HCT116 (cell line): ENCODE measurements at places on chromosomes 13 and 19. TPM values are rescaled to one million over a fixed set of nuclear protein-coding genes. Genes with fewer than 3 reads are reported as not detected.

Gene KCTD4
- not detected for total RNA-seq

Gene NANOS2
- total RNA-seq = not detected

Gene RFPL4A
- total RNA-seq = not detected

Gene KLF1
- not detected for total RNA-seq

Gene ZNF285
- not detected for total RNA-seq

Gene ZNF792
- total RNA-seq = 3.6 TPM

Gene XRCC1
- total RNA-seq = 37.4 TPM

Gene TMC4
- total RNA-seq = 60.3 TPM

Gene ZFP14
- total RNA-seq = 2.8 TPM

Gene IGFL2
- not detected for total RNA-seq

Gene HCN2
- total RNA-seq = 2.4 TPM

- no peak for DNase-seq
These were observed 29.4 kb upstream of the PTPRS start for GRCh38 chr19:5369962-5370367.

- no peak for DNase-seq
These were observed 40.5 kb downstream of the DZIP1 start for GRCh38 chr13:95603887-95604555.

GRCh38 chr19:54938906-54939305 lies 8.4 kb downstream of the NLRP7 start:
- DNase-seq = no peak

DNA sequence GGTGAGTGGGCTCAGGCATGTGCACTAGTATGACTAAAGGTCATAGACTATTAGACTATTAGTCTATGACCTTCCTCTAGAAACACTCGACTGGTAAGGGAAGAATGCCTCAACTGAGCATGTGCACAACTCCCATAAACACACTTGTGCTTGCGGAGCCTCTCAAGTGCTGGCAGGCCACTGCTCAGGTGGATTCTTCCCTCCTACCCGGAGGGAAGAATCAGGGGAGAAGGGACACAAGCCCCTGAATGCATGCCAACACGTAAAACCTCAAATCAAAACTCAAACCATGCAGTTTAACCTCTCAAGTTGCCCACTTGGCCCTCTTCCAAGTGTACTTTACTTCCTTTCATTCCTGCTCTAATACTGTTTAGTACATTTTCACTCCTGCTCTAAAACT lies 287.6 kb upstream of the SGCG start:
- DNase-seq = no peak

GRCh38 chr19:29323021-29323430 lies 110.1 kb upstream of the UQCRFS1 start:
- no peak for DNase-seq

DNA sequence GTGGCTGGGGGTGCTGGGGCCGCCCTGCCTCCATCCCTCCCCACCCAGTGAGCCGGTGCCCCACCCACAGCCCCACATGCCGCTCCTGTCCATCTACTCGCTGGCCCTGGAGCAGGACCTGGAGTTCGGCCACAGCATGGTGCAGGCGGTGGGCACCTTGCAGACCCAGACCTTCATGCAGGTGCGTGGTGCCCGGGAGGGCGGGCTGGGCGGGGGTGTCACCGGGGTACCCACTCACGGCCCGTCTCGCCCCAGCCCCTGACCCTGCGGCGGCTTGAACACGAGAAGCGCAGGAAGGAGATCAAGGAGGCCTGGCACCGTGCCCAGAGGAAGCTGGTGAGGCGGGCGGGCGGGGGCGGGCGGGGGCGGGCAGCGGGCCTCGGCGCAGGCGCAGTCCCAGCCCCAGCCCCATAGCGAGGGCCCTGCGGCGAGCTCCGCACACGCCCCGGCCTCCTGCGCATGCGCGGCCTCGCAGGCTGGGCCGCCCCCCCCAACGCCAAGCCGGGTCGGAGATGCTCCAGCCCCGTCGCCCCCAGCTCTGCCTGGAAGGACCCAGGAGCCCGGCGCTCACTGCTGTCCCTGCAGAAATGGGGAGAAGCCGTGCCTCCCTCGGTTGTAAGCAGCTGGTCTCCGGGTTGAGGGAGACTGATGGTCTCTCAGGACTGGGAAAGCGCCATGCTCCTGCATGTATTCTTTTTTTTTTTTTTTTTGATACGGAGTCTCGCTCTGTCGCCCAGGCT lies 7.7 kb downstream of the ARHGAP45 start:
- DNase-seq = no peak

DNA sequence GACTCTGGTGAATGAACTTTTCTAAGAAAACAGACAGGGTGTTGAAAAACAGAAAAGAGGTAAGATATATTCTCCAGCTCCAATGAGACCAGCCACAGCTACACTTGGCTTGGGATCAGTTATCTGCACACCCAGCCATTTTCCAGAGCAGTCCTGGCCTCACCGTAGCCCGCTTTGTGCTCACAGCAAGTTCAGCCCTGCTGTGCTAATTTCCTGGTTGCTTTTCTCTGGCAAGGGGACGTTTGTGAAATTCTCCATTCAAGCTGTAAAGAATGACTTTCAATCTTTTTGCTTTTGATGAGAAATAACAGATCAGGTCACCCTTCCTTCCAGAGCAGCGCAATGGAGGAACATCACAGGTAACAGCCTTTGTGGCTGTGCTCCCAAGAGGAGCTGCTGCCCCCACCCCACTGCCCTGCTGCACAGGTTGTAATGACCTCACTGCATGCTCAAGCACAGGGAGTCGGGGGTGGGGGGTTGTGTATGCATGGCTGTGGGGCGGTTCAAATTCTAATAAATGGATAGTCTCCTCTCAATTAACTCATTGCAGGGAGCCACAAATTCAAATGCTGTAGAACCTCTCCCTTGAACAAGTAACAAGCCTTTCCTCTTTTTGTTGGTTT lies 516.6 kb upstream of the NBEA start:
- DNase-seq = no peak

GRCh38 chr13:94175076-94175475 lies 304.4 kb downstream of the DCT start:
- DNase-seq = no peak

DNA sequence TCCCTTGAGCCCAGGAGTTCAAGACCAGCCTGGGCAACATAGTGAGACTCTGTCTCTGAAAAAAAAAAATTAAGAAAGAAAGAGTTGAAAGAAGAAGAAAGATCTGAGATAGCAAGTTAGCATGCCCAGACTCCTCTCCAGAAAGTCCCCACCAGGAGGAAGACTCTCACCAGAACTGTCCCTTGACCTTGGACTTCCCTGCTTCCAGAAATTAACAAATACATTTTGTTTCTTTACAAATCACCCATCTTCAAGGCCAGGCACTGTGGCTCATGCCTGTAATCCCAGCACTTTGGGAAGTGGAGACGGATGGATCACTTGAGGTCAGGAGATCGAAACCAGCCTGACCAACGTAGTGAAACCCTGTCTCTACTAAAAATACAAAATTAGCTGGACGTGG lies 44.3 kb upstream of the KLF2 start:
- DNase-seq = no peak

DNA sequence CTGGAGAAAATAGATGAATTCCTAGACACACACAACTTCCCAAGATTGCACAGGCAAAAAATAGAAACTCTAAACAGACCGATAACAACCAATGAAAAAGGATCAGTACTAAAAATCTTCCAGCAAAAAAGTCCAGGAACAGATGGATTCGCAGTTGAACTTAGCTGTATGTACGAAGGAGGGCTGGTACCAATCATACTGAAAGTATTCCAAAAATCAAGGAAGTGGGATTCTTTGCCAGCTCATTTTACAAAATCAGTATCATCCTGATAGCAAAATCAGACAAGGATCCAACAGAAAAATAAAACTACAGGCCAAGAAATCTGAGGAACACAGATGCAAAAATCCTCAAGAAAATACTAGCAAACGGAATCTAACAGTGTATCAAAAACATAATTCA lies 6.5 kb upstream of the LILRB2 start:
- DNase-seq = no peak

GRCh38 chr13:98309569-98310335 lies 132.7 kb upstream of the RNF113B start:
- DNase-seq = no peak

GRCh38 chr13:44240611-44241145 lies 132.9 kb upstream of the SERP2 start:
- DNase-seq = no peak

- peak; percentile 19 for DNase-seq
These were observed 31.1 kb downstream of the RB1 start for GRCh38 chr13:48334534-48335127.

DNA sequence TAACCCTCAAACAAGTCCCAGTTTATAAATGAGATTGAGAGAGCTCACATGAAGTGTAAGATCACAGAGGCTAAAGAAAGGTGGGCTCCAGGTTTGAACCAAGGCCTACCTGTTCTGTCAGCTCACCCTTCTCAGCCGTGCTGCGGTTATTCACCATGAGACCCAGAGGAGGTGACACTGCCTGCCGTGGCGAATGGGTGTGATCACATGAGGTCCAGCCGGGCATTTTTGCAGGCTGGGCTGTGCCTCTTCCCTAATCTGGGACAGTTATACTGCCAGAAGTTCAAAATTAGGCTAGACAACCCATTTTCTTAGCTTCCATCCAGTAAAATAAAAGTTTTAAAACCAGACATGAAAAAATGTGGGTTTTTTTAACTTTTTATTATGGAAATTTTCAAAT lies 146.8 kb downstream of the FOXO1 start:
- DNase-seq = no peak

GRCh38 chr13:77719128-77719527 lies 21.6 kb downstream of the SLAIN1 start:
- no peak for DNase-seq

DNA sequence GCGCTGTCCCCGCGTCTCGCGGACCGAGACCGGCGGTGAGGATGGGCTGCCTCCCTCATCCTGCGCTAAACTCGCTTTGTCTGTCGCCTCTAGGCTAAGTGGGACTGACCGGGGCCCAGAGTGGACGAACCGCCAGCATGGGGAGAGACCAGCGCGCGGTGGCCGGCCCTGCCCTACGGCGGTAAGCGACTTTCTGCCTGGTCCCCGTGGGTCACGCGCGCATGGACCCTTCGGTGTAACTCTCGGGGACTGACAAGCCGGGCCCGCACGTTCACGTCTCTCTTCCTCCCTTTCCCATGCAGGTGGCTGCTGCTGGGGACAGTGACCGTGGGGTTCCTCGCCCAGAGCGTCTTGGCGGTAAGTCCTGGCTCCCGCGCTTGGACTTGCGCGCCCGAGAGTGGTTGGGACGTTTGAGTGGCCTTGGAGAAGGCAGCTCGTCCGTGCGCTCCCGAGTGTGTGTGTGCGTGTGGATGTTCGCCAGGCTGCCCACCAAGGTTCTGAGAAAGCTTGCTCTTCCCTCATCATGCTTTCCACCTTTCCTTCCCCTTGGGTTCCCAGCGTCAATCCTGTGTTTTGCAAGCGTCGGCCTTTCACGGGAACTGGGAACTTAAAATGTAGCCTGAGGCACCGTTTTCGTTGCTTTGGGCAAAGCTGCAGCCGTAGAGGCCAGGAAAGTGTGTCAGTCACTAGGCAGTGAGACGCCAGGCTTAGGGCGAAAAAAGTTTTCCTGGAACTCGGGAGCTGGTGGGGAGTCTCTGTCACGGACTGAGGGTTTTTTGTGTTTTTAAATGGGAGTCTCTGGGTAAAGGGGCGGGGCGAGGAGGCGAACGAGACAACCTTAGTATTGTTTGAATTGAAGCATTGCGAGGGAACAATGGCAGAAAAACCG lies 927 bp downstream of the COL4A2 start:
- no peak for DNase-seq

DNA sequence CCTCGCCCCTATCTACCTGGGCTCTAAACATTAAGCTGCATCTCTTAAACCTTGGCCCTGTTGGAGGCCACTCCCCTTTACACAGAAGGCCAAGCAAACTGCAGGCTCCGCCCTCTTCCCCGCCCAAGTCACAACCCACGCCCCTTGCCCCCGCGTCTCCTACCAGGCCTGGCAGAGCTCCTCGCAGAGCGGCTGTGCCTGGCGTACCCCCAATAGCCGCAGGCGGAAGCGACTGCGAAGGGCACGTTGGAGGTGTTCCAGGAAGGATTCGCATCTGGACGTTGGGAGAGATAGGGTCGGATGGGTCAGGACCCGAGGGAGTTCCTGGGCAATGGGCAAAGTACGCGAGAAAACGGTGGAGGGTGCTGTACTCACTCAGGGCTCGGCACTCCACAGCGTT lies 5.9 kb downstream of the RTBDN start:
- no peak for DNase-seq

DNA sequence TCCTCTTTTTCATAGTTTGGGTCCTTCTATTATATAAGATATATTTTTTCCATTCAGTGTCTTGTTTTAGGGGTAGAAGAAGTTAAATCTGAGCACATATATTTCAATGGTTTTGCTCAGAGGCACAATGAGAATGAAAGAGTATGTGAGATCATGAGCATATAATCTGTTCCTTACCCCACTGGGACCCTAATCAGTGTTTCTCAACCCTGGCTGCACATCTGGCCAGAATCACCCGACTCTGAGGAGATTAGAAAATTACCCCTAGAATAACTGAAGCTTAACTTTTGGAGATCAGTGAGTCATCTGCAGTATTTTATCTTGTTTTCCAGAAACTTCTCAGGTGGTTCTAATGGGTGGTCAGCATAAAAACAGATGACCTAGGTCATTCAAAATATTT lies 782 bp downstream of the CYSLTR2 start:
- DNase-seq = no peak

GRCh38 chr13:40629678-40630384 lies 36.6 kb downstream of the FOXO1 start:
- DNase-seq = no peak

DNA sequence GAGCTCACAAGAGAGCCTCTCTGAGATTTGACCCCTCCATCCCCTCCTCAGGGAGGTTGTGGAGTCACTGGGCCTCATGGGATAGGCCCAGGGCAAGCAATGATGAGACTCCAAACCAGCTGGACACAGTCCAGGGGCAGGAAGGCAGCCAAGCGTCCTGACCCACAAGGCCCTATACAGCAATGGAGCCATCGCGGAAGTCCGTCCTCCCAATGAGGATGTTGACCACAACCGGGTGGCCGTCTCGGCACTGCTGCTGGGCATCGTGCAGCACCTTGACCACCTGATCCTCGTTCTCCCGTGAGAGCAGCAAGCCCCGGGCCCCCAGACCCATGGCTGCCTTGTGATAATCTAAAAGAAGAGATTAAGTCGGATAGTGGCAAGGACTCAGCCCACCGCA lies 7.9 kb downstream of the SYDE1 start:
- no peak for DNase-seq

- no peak for DNase-seq
These were observed 224.6 kb upstream of the GPC6 start for GRCh38 chr13:93001866-93002461.

- DNase-seq = no peak
These were observed 19.0 kb downstream of the UPF1 start for GRCh38 chr19:18850471-18851375.

DNA sequence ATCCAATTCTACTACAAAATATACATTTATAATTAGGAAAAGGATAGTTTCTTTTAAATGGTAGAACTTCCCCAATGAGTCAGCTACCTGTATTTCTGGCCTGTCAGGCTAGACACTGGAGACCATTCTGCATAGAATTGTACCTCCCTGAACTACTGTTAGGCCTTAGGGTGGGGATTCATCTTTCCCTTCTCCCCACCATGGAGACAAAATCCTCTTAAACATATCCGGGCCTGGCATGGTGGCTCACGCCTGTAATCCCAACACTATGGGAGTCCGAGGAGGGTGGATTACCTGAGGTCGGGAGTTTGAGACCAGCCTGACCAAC lies 24.5 kb upstream of the TPT1 start:
- DNase-seq = no peak

GRCh38 chr13:110421696-110422385 lies 114.8 kb downstream of the COL4A2 start:
- no peak for DNase-seq
